ENCODE measurements at places on chromosomes 3 and 15.

DNA sequence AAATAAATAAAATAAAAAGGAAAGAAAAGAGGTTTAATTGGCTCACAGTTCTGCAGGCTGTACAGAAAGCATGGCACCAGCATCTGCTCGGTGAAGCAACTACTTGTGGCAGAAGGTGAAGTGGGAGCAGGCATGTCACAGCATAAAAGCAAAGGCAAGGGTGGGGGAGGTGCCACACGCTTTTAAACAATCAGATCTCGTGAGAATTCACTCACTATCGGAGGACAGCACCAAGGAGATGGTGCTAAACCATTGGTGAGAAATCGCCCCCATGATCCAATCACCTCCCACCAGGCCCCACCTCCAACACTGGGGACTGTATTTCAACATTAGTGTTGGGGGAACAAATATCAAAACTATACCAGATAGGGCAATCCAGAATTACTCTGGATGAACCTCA is 15.3 kb downstream of the SCG3 start:
- no peak for DNase-seq

- no peak for DNase-seq
Observed at GRCh38 chr3:38165722-38166387, 518 bp downstream of the OXSR1 start.

DNA sequence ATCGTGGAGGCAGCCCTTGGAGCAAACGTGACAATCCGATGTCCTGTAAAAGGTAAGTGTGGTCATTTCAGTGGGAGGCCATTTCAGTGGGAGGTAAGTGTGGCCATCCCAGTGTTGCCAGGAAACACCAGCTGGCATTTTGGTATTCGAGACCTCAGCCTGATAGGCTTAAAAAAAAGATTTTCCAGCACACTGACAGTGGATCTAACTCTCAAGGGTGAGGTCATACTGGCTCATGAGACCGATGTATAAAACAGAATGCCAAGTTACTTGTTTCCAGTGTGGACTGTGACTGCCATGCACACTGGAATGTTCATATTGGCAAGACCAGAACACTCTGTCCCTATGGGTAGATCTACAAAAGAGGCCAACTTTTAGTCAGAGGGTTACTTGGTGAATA is 244.4 kb upstream of the GOLGA6L4 start:
- no peak for DNase-seq

DNA sequence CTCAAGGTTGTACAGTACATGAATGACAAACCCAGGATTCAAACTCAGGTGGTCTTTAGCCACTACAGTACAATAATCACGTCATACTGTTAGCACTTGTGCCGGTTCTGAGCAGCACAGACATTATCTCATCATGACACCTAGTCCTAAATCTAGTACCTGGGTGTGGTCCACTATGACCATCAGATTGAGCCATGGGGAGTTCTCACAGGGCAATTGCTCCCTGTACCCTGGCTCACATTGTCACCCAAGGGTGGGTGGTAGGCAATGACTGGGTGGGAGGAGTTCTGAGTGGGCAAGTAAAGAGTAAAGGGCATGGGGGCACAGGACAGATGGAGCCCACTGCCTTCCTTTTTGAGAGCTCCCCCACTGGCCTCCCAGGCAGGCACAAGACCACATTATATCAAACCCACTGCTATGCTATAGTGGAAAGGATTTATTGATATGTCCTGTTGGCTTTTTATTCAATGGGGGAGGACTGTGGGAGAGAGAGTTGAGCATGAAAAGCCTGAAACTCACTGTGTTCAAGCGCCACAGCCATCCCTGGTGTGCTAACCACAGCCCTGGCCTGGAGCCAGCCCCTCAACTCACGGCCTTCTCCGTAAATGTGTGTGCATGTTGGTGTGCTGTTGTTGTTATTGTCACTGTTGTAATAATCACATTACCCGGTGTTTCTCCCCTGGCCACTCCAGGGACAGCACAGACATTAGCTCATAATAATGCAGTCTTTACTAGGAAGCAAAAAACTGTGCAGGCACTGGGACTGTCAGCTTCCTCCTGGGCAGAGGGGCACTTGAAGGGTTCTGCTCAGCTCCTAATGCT is 27.3 kb downstream of the ADCY5 start:
- DNase-seq: no peak

DNA sequence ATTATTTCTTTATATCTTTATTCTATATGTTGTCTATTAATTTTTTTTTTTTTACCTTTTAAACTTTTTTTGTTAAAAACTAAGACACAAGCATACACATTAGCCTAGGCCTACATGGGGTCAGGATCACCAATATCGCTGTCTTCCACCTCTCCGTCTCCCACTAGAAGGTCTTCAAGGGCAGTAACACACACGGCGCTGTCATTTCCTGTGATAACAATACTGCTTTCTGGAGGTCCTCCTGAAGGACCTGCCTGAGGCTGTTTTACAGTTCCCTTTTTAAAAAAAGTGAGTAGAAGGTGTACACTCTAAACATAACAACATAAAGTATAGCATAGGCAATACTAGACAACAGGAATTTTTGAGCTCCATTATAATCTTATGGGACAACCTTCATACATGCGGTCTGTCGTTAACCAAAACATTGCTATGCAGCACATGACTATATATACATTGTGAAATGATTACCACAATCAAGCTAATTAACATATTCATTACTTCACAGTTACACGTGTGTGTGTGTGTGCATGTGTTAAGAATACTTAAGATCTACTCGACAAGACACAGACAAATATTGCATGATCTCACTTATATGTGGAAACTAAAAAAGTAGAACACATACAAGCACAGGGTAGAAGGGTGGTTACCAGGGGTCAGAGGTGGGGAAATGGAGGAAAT is 20.8 kb downstream of the RAB6B start:
- DNase-seq: no peak
